ENCODE measurements at places on chromosomes 2 and 18.

GRCh38 chr2:31371691-31372090 is 42.9 kb downstream of the XDH start:
- DNase-seq = no peak

GRCh38 chr18:13465124-13465446 is 246.5 kb downstream of the LDLRAD4 start:
- no peak for DNase-seq

GRCh38 chr18:43627848-43628530 is 350.7 kb upstream of the SYT4 start:
- DNase-seq = no peak

DNA sequence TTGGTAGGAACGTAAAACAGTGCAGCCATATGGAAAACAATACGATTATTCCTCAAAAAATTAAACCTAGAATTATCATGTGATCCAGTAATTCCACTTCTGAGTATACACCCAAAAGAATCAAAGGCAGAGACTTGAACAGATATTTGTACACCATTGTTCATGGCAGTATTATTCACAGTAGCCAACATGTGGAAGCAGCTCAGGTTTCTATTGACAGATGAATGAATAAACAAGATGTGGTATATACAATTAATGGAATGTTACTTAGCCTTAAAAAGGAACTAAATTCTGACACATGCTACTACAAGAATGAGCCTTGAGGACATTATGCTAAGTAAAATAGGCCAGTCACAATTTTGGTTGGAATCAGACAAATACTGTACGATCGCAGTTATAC is 14.2 kb upstream of the RTTN start:
- no peak for DNase-seq

- no peak for DNase-seq
These were observed 64.9 kb downstream of the MCFD2 start for GRCh38 chr2:46850742-46851141.

DNA sequence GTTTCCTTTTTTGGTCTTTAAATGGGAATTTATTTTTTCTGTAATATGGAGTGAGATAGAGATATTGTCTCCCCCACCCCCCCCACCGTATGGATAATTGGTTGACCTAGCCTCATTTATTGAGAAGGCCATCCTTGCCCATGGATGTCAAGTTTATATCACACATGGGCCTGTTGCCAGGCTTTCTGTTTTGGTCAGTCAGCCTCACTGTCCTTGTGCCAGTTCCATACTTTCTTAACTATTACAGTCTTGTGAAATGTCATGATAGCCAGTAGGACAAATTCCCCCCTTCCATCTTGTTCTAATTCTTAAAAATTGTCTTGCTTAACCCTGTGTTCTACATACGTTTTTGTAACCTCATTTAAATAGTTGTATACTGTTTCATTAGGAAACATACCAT is 12.5 kb downstream of the BABAM2 start:
- no peak for DNase-seq

DNA sequence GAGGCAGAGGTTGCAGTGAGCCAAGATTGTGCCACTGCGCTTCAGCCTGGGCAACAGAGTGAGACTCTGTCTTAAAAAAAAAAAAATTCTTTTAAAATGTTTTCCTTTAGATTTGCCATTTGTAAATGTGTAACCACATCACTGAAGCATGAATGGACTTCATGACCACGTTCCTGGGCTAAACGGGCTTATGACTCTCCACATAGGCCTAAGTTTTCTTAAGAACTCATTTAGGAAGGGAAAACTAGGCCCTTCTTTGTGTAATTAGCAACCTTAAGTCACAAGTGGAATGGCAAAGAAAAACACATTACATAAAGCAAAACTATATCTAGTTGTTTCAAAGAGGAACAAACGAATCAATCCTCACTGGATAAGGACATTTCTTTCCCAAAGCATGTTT is 99.5 kb downstream of the MEIS1 start:
- DNase-seq = no peak

GRCh38 chr18:28152754-28153153 is 24.2 kb downstream of the CDH2 start:
- DNase-seq = no peak

GRCh38 chr18:54813977-54814565 is 14.2 kb upstream of the RAB27B start:
- no peak for DNase-seq

DNA sequence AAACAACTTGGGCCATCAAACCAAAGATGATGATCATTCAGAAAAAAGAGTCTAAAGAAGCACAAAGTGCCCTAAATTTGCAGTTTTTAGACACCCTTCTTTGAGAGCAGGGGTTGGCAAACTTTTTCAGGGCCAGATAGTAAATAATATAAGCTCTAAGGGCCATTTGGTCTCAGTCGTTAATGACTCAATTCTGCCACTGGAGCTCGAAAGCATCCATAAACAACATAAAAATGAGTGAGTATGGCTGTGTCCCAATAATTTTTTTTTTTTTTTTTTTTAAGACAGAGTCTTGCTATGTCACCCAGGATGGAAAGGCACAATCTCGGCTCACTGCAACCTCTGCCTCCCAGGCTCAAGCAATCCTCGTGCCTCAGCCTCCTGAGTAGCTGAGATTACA is 152.3 kb downstream of the DTNB start:
- no peak for DNase-seq

DNA sequence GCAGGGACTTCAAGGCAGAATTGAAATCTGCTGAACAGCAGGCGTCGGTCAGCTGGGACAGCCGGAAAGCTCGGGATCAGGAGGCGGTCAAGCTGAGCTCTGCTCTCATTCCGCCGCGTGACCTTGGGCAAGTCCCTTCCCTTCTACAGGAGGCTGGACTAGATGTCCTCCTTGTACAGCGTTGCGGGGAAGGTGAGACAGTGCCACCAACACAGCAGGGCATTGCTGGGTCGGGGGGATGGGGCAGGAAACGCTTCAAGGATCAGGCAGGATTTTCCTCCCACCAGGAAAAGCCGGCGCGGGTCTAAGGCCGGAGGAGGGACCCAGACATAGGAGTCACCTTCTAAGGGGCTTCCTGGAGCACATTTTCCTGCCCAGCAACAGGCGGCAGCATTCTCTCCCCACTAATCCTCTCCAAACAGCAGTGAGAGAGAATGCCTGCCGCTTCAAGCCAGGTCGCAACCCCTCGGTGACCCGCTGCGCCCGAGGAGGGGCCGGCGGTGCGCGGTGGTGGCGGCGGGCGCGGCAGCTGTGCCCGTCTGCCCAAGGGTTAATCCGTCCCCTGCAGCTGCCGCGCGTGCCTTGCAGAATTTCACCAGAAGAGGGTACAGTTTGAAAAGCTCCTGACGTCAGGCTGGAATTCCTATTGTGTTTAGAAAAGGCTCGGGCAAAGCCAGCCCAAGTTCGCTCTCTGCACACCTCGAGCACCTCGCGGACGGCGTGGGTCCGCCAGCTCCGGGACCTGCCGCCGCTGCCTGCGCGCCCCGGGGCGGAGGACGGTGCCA is at the start of gene KCNF1:
KCNF1 (plus strand) TSS at position 644 of the 785 bp plus-strand sequence. CDS start 493 bp downstream, outside the sequence.
- DNase-seq = no peak

GRCh38 chr2:113757138-113757657 is 756 bp upstream of the SLC35F5 start:
- peak; percentile 37 for DNase-seq

DNA sequence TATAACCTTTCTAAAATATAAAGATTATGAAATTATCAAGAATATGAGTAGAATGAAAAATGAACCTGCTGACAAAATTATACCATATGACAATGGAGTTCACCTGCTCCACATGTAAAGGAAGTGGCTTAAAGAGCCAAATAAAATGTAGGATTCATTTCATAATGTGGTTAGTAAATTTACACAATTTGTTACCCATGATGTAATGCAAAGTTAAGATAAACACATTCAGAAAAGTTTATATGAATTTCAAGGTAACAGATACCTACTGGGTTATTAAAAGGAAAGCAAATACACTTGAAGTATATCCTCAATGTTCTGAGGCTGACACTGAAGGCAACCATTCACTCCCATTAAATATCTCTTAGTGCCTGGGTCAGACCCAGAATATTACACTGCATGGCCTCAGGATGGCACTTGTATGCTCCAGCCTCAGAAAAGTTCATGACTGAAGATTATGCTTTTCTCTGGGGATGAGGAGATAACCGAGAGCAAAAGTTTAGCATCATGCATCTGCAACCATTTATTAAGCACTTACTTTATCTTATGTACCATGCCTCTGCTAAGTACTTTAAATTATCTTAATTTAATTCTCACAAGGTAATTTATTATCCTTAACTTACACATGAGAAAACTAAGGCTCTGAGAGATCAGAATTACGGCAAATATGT is 6.2 kb downstream of the STRN start:
- DNase-seq = no peak

- no peak for DNase-seq
These were observed 28.3 kb downstream of the MTHFD2 start for GRCh38 chr2:74226648-74227213.

- no peak for DNase-seq
These were observed 37.7 kb downstream of the ASB1 start for GRCh38 chr2:238464389-238464788.

DNA sequence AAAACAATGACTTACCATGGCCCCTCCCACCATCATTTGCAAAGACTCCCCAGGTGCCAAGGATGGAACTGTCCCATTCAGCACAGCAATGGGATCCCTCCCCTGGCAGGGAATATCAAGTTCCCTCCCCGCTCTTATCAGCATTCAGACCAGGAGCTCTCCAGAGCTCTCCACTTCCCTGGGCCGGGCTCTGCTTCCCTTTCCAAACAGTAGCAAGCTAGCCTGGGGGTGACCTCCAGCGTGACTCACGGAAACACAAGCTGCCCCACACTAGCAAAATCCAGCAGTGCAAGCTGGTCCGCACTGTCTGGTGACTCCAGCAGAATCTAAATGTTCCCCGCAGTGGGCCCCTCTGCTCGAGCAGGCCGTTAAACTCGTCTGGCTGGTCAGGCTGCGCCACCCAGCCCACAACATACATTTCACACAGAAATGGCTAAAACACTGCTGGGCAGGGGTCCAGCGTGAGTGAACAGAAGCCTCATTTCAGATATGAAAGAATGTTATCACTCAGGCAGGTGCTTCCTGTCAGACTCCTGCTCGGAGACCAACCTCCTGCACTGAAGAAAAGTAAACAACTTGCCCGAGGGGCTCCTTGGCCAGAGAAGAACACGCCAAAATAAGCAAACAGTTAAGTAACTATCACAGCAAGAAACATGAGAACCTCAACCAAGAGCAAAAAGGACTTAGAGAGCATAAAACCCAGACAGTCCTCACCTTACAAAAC is 33.9 kb downstream of the STAT1 start:
- no peak for DNase-seq

GRCh38 chr18:56353663-56354260 is 284.6 kb downstream of the TXNL1 start:
- DNase-seq = no peak

- DNase-seq = no peak
These were observed 267.8 kb downstream of the CYRIA start for GRCh38 chr2:16397681-16398475.

DNA sequence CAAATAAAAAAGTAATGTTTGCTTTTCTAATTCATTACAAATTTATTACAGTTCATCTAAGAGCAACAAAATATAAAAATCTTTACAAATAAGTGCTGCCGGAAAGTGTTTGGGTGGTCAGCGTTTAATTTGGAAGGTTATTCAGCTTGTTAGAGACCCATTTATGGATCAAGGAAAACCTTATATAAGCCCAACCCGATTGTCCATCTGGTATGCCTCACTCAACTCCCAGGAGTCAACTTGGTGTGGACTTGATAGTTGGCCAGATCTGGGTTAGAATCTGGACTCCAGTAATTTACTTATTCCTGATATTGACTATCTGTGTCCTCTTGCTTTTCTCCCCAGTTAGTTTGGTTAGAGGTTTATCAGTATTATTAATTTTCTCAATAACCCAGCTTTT is 106.2 kb downstream of the KCTD1 start:
- DNase-seq = no peak

DNA sequence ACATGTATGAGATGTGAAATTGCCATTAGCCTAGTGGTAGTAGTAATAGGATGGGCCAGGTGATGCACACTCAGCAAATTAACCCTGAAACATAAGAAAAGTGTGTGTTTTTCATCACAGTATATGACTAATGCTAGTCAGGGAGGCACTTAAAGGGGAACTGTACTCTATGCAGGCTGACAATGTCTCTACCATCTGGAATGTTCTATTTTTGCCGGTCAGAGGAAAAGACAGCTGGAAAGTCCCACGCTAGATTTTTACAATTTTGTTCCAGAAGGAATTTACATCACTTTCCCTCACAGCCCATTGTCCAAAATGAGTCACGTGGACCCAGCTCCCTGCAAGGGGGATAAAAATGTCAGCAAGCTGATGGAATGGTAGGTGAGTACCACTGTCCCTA is 746.3 kb upstream of the CHAC2 start:
- DNase-seq = no peak

GRCh38 chr2:239202836-239203235 is 198.0 kb downstream of the HDAC4 start:
- DNase-seq = no peak

GRCh38 chr2:235330775-235331451 is 162.9 kb upstream of the AGAP1 start:
- DNase-seq = no peak

DNA sequence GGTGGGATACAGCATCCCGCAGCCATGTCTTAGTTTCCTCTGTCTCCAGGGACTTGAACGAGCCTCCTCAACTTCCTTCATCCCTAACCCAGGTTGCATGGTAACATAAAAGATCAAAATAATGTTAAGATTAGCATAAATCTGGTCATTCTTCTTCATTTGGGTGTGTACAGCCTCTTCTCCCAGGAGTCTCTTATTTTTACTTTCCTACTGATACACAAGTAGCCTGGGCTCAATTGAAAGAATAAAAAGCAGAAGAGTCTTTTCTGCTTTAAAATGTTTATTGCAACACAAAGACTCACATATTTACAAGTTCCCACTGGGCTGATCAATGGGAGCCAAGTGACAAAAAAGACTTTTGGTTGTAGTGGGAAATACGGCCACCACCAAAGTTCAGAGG is 137.9 kb upstream of the PID1 start:
- no peak for DNase-seq

- no peak for DNase-seq
These were observed 188.7 kb upstream of the APCDD1 start for GRCh38 chr18:10265560-10266333.

DNA sequence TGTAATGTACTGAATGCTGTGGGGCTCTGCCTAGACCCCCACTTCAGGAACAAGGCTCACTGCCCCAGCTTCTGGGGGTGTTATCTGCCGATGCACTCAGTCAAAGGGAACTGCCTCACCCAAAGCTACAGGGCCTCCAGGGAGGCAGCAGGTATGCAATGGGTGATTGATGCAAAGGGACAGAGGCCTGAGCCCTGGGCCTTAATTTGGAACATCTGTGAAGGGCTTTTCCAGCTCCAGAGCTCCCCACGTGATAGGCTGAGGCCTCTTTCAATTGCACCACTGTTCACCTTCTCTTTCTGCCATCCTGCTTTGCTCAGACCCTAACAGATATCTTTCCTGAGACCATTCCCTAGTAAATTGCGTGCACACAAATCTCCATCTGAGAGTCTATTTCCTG is 131.0 kb downstream of the ATL2 start:
- DNase-seq = no peak
